ENCODE measurements at places on chromosomes 4 and X.
A peak's percentile ranks its signal among the peaks of the same experiment; 100 is the strongest.

DNA sequence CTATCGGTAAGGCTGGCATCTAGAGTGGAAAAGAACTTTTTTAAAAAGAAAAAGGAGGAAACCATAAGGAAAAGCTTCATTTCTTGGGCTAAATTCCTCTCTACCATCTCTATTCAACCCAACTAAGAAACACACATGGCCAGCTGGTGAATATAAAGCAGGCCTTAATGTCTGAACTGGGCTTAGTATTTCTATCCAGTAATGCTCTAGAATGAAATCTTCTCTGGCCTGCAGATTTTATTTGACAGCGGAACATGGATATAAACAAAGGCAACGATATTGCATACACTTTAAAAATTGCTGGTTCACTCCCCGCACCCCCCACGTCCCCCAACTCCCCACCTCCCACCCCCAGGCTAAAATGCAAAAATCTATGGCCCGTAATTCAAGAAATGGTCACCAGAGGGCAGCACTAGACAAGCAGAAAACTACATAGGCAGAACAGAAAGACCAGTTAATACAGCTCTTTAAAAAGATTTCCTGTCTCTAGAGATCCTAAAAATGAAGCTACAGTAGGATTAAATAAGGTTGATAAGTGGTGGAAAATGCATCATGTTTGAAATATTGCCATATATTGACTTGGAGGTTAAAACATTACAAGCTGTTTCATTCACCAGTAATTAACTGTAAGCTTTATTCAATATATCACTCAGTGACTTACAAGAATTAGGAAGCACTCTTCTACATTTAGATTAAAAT, 155.2 kb upstream of the GALNT7 start:
- peak; percentile 28 for DNase-seq

- no peak for DNase-seq
Measured at GRCh38 chr4:87910795-87911194, 64.7 kb upstream of the SPP1 start.

- no peak for DNase-seq
Measured at GRCh38 chr4:140065393-140065792, 88.6 kb downstream of the MAML3 start.

- DNase-seq = no peak
Measured at GRCh38 chr4:78119698-78120097, 62.6 kb downstream of the FRAS1 start.

- DNase-seq = no peak
Measured at GRCh38 chr4:8607603-8608481, 15.3 kb downstream of the CPZ start.

- DNase-seq = no peak
Measured at GRCh38 chrX:73851014-73852009, 288.3 kb downstream of the CHIC1 start.

DNA sequence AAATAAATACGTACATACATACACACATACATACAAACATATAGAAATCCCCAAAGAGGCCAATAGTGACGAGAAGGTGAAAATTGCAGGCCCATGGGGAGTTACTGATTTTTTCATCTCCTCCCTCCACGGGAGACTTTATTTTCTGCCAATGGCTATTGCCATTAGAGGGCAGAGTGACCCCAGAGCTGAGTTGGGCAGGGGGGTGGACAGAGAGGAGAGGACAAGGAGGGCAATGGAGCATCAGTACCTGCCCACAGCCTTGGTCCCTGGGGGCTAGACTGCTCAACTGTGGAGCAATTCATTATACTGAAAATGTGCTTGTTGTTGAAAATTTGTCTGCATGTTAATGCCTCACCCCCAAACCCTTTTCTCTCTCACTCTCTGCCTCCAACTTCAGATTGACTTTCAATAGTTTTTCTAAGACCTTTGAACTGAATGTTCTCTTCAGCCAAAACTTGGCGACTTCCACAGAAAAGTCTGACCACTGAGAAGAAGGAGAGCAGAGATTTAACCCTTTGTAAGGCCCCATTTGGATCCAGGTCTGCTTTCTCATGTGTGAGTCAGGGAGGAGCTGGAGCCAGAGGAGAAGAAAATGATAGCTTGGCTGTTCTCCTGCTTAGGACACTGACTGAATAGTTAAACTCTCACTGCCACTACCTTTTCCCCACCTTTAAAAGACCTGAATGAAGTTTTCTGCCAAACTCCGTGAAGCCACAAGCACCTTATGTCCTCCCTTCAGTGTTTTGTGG, 180.7 kb downstream of the AR start:
- DNase-seq = no peak

GRCh38 chr4:79882806-79883205, 190.2 kb downstream of the ANTXR2 start:
- DNase-seq = no peak

DNA sequence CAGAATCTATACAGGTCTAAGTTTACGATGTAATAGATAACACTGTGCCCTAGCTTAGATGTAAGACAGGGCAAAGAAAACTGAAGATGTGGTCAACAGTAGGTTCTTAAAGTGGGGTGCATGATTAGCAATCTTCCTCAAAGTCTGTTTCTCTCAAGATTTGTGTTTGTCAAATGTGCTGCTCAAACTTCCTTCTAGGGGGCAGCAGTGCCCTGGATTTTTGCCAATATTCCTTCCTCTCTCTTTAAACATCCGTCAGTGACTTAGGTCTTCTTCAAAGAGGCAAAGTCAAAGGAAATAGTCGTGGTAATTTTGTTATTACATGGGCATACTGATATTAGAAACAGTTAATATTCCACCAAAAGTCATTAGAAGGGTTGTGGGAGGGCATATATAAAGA, 4.2 kb upstream of the PDHA2 start:
- DNase-seq = no peak

DNA sequence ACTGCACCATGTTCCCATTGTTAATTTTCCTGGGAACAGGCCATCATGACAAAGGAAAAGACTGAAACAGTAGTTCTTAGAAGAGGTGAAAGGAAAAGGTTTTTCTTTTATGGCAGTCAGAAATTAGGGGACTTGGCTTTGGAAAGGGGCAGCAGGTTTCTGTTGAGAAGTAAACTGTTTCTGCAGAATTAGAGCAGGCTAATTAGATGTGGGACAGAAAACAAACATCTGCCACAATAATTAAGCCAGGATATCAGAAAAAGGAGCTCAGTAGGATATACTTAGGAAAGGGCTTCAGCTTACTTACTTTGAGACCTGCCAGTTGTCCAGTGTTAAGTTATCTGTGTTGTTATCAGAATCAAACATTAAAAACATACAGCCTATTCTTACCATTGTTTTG, 36.7 kb upstream of the STPG2 start:
- no peak for DNase-seq

GRCh38 chr4:102345795-102346100, 466 bp upstream of the SLC39A8 start:
- DNase-seq = no peak

DNA sequence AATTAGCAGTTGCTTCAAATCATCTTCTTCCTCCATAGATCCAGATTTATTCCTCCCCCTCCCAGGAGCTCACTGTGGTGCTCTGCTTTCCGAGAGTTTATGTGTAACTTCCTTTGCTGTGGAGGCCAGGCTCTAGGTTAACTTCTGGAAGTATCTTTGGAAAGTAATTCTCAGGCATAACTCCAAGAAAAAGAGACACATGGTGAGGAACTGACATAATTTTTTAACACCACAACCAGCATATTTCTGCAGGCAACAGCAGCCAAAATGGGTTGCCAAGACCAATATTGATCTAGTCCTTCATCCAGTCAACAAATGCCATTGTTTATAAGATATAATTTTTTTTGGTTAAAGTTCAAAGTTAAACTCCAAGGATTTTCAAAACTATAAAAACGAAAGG, 114.5 kb upstream of the RBPJ start:
- DNase-seq = no peak

GRCh38 chr4:37665333-37666320, 20.5 kb downstream of the RELL1 start:
- no peak for DNase-seq

DNA sequence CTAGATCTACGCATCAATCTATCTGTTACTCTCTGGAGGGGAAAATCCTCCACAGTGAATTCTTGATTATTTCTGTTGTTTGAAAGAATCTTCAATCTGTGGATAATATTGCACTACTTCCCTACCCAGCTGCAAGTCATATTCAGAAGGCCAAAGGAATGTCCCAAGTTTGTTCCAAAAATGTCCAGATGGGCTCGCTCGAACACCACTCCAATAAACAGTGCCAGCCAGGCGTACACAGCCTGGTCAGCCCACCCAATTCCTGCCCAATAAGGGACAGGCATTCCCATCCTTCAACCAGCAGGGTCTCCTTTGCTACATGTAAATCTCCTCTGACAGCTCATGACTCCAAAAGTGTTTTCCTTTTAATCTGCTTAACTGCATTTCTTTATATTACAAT, 80.7 kb upstream of the GPM6B start:
- no peak for DNase-seq

DNA sequence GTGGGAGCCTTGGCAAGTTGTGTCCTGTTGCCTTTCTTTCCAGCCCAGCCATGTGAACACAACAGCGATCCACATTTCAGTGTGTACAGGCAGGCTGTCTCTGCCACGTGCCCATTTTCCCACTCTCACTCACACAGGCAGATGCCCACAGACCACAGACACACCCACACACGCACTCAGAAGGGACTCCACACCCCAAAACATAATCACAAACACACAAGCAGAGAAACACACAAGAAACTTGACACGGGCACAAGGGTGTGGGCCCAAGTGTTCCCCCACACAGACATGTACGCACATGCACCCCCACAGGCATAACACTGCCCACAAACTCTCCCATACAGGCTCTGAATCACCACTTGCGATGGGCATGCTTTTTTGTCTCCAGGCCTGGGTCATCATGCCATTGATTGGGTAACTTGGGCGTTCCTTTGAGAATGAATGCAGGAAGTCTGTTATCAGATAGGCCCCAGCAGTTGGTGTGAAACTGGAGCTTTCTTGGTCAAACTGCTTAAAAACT, 84.3 kb downstream of the NBDY start:
- peak; percentile 58 for DNase-seq

All from central memory CD8-positive, alpha-beta T cell (primary cell).